Left colon (tissue), 2 donors: ENCODE measurements at places on chromosomes 4 and X. TPM values are rescaled to one million over a fixed set of nuclear protein-coding genes. Genes with fewer than 3 reads are reported as not detected.

NXF2 gene
- not detected for total RNA-seq

IL21 gene
- not detected for total RNA-seq

DNA sequence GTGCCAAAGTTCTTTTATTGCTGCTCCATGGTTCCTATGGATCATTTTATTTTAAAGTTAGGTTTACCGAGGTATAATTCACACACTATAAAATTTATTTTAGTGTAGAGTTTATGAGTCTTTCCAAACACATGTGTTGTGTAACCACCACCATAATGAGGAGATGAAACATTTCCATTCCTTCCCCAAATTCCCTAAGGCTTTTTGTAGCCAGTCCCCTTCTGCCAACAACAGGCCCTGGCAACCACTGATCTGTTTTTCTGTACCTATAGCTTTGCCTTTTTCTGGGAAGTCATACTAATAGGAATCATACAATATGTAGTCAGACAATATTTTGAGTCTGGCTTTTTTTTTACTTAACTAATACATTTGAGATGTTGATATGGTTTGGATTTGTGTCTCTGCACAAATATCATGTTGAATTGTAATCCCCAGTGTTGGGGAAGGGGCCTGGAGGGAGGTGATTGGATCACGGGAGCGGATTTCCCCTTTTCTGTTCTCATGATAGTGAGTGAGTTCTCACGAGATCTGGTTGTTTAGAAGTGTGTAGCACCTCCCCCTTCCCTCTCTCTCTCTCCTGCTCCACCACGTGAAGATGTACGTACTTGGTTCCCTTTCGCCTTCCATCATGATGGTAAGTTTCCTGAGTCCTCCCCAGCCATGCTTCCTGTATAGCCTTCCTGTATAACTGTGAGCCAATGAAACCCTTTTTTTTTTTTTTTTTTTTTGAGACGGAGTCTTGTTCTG is 59.6 kb upstream of the DHX15 start:
- DNase-seq = no peak

SFRP2 gene
- total RNA-seq = 49.3 TPM

SYTL5 gene
- 10.0 TPM for total RNA-seq

DNA sequence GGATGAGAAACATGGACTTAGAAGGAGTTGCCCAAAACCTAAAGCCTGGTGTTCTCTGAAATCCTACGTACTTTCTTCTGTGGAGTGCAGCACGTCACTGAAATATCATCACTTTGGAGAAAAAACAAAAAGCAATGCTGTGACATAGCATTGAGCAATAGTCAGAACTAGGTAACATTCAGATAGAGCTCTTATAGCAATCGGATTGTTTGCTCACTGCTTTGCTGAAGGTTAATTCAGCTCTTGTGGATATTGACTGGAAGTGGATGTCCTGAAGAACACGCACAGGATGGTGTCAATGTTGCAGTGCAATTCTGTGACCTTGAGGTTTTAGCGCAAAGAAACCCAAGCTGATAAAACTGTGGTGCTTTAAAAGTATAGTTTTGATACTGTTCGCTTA is 114.2 kb upstream of the GRXCR1 start:
- DNase-seq = no peak

- DNase-seq = no peak
Observed at GRCh38 chr4:12265554-12265953, 836.9 kb upstream of the HS3ST1 start.

- DNase-seq = no peak
Observed at GRCh38 chr4:185654965-185655554, 119.8 kb upstream of the PDLIM3 start.

DNA sequence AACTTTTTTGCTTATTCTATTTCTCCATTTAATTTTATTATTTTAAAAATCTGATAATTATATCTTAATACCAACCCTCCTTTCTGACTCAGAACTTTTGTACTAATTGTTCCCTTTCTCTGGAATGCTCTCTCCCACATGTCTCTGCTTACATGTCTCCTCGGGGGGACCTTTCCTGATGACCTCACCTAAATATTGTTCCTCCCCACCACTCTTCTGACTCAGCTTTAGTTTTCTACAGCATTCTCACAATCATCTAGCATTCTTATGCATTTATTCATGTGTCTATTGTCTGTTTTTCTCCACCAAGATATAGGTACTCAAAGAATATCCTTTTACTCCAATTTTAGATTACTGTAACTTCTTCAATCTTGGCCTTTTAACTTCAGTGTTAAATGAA is 128.7 kb downstream of the MSL3 start:
- no peak for DNase-seq

NAP1L2 gene
- 2.2 TPM for total RNA-seq

GRCh38 chr4:15253349-15253748 is 174.5 kb upstream of the C1QTNF7 start:
- no peak for DNase-seq

DNA sequence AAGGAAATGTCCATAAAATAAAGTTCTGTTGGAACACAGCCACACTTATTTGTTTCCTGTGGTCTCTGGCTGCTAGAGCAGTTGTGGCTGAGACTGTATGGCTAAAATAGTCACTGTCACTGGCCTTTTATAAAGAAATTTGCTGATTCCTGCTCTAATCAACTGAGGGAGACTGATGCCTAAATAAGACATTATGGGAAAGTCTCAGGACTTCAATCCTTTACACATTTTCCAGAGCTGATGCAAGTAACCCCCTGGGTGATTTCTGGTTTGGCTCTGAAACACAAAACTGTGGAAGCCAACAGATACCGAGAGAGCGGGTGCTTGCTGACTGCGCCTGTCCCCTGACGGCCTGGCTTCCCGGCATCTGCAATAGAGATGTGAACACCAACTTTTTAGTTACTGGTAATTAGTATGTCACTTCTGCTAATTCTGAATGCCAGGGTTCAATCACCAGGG is 64.0 kb downstream of the POLR2B start:
- DNase-seq = no peak

ARHGAP6 gene
- total RNA-seq = 1.4 TPM

PAGE4 gene
- total RNA-seq = not detected

RAB41 gene
- not detected for total RNA-seq

MAP7D2 gene
- total RNA-seq = 1.6 TPM

- DNase-seq = no peak
Observed at GRCh38 chrX:88613338-88613737, 133.7 kb upstream of the CPXCR1 start.

GRCh38 chrX:48487362-48487798 is 11.4 kb downstream of the FTSJ1 start:
- no peak for DNase-seq

GRCh38 chr4:119744580-119744979 is 116.0 kb upstream of the PDE5A start:
- DNase-seq = no peak

DNA sequence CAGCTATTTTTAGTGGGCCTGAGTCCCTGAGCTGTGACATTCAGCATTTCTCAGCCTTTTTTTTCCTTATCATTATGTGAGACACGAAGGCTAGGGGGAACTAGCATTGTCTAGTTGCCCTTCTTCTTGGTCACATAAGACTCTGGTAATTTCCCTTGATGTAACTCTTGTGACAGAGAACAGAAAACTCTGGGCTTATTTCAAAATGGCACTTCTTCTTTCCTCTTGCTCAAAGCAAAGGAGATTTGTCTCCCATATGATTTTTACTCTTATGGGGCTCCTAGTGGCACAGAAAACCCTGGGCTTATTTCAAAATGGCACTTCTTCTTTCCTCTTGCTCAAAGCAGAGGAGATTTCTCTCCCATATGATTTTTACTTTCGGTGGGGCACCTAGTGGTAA is 14.7 kb downstream of the ATXN3L start:
- DNase-seq = no peak

DNA sequence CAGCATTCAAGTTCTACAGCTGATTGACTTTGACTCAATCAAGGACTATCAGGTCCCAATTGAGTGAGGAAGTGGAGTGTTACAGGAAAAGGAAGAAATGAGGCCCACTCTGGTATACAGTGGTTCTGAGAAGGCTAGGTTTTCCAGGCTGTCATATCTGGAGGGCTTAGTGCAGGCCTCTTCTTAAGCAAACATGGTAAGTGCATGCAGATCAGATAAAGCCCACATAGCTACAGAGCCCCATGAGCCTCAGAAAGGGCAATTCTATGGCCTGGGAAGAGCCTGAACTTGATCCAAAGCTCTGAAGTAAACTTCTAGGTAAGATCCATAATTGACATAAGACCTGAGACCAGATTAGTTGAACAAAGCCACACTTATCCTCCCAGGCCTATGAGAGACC is 29.0 kb upstream of the MAOA start:
- DNase-seq = no peak

NOX1 gene
- total RNA-seq = 103 TPM

DNA sequence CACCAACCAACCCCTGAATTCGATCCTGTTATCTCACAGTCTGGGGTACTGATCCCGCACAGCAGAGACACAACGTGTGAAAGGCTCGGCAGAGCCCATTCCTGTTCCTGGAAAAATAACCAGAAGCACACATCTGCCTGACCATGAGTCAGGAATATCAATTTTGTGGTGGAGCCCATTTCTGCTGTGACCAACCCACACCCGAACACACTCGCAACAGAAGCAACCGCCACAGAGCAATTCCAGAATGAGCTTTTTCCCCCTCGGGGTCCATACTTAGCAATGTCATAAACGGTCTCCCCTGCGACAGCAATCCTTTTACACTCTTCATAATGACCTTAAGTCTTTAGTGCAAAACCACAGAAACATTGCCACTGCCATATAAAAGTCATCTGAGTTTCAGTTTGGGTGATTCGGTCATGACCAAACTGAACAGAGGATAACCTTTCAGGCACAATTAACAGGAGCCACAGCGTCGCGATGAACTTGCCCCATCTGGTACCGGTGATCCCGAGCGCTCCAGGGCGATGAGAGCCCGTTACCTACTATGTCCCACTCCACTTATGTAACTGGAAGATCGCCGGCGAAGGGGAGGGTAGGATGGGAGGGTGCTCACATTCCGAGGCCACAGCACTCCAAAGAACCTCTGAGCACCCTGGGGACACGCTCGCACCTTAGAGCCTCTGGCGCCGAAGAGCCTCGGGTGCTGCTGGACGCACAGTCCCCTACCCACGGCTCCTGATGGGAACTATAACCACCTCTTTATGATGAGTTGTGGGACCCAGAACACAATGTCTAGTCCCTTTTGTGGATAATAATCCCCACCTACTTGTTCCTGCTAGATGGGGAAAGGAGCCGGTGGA is 1.1 kb downstream of the MECP2 start:
- DNase-seq = peak; percentile 25

MID1 gene
- total RNA-seq = 38.5 TPM

DNA sequence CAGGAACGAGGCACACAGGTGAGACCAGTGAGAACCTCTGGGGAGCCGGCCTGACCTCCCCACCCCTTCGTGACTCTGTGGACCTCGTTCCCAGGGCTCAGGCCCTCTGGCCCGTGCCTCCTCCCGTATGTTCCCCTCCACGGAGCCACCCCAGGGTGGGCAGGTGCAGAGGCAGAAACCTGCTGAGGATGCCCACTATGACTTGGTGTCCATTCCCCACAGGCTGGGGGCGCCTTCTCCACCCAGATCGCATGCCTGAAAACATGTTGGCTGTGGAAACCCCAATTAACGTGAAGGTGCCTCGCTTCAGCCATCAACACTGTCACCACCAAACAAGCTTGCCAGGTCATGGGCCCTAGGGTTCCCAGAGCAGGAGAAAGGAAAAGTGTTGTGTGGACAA is 27.0 kb downstream of the BLOC1S4 start:
- DNase-seq = no peak

GRCh38 chrX:39613997-39614679 is 483.6 kb downstream of the BCOR start:
- DNase-seq = no peak

GRCh38 chr4:42327323-42327722 is 70.0 kb upstream of the SHISA3 start:
- no peak for DNase-seq

DNA sequence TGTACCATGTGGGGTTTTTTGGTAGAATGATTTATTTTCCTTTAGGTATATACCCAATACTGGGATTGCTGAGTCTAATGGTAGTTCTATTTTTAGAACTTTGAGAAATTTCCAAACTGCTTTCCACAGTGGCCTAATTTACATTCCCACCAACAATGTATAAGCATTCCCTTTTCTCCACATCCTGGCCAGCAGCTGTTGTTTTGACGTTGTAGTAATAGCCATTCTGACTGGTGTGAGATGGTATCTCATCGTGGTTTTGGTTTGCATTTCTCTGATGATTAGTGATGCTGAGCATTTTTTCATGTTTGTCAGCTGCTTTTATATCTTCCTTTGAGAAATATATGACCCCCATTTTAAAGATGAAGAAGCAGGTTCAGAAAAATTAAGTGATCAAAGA is 153.7 kb downstream of the CBR4 start:
- no peak for DNase-seq

- DNase-seq = no peak
Observed at GRCh38 chrX:55452833-55453124, 852 bp downstream of the MAGEH1 start.

STPG2 gene
- total RNA-seq = 0.25 TPM

- DNase-seq = no peak
Observed at GRCh38 chrX:9785944-9786797, at the start of gene SHROOM2. TSS of gene SHROOM2 (plus strand) at chrX:9786429. CDS start at chrX:9786546, 117 bp downstream.

GRCh38 chrX:149825424-149825823 is 43.7 kb downstream of the MAGEA9 start:
- DNase-seq = no peak

- no peak for DNase-seq
Observed at GRCh38 chr4:26106776-26107175, 192.8 kb downstream of the SMIM20 start.

DNA sequence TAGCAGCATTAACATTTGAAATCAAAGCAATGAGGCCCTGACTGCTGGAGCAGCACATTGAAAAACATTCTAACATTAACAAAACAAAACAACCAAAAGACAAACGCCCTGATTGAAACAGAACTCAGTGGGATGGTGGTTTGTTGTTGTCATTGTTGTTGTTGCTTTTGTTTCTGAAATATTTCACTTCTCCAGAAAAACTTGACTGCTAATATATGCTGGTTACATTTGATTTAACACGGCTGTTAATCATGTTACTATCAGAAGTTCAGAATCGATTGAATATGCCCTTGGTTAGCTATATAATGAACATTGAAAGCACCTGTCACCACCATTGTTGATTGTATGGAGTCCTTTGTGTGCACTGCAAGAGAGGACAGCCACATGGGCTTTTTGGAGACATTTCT is 790.4 kb upstream of the GALNTL6 start:
- DNase-seq = no peak

GRCh38 chrX:20729416-20729815 is 462.7 kb upstream of the RPS6KA3 start:
- no peak for DNase-seq

GPM6B gene
- 9.3 TPM for total RNA-seq

GALNTL6 gene
- 0.20 TPM for total RNA-seq

- DNase-seq = no peak
Observed at GRCh38 chr4:70305601-70306000, 29.2 kb upstream of the CABS1 start.

DNA sequence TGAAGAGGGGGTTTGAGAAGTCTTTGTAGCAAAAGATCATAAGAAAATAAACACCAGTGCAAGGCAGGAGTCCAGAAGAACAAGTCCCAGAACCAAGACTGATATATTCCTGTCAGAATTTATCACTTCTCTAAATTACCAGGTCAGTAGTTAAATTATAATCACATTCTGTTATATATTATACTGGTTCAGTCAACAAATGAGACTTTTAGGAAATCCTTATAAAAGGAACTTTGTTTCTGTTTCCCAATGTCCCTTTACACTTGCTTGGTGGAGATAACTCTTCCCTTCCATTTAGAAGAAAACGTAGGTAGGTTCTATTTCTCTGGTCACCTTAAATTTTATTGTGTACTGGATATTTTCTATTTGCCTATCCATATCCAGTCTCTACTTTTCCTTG is 21.1 kb downstream of the GBA3 start:
- DNase-seq = no peak
